ENCODE measurements at places on chromosomes 2 and 18.

DNA sequence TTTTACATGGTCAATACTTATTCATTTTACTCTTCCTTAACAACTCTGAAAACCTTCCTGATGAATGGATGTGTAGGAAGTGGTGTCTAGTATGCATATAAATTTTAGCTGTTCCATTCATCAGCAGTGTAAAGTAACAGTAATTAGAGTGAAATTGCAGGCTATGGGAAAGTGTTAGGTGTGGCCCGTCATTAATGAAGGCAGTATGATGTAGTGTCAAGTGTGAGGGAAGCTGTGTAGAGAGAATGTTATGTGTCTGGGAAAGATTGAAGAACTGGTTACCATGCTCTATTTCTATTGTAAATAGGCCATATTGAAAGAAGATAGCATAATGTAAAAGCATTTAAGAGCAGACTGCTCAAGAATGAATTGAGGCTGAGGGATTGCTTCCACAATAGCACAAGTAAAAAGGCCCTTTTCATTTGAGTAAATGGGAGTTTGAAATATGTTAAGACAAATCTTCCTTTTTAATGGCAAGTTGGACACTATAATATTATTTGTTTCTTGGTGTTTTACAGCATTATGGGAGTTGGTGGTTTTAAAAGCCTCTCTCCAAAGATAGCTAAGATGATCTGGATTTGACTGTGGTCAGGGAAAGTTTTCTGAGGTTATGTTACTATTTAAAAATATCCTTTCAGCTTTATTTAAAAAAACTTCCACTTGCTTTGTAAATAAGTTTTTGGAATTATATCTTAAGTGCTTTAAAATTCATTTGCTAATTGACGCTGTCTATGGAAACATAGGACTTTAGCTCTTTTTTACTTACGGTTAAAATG, 401.0 kb upstream of the ZEB2 start:
- no peak for DNase-seq

DNA sequence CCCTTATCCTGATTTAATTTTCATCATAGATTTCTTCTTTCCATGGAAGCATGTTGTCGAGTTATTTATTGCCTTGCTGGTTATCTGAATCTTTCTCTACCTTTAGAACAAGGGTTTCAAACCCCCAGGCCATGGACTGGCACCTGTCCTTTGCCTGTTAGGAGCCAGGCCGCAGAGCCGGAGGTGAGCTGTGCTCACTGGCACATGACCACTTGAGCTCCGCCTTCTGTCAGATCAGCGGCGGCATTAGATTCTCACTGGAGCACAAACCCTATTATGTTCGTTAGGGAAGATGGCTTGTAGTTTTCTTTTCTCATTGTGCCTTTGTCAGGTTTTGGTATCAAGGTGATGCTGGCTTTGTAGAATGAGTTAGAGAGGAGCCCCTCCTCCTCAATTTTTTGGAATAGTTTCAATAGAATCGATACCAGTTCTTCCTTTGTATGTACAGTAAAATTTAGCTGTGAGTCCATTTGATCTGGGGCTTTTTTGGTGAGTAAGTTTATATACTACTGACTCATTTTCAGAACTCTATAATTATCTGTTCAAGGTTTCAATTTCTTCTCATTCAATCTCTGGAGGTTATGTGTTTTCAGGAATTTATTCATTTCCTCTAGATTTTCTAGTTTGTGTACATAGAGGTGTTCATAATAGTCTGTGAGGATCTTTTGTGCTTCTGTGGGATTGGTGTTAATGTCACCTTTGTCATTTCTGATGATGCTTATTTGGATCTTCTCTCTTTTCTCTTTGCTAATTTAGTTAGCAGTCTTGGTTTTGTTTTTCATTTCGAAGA, 668.0 kb upstream of the FAM98A start:
- no peak for DNase-seq

DNA sequence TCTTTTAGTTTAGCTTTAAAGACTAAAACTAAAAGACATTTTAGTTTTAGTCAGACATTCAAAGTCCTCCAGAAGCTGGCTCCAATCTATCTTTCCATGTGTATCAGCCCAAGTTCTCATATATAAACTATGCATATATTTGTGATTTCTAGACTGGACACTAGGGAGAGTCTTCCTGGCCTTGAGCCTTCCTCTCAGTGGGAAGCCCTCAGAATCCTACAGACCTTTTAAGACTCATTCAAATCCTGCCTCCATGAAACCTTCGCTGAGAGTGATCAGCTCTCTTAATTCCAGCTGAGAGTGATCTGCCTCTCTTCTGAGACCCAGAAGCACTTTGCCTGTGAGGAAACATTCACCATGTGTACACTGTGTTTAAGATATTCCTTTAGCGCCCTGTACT, 452.7 kb downstream of the TGIF1 start:
- DNase-seq: no peak

- DNase-seq: no peak
Measured at GRCh38 chr2:11537951-11538350, 4.1 kb downstream of the GREB1 start.

DNA sequence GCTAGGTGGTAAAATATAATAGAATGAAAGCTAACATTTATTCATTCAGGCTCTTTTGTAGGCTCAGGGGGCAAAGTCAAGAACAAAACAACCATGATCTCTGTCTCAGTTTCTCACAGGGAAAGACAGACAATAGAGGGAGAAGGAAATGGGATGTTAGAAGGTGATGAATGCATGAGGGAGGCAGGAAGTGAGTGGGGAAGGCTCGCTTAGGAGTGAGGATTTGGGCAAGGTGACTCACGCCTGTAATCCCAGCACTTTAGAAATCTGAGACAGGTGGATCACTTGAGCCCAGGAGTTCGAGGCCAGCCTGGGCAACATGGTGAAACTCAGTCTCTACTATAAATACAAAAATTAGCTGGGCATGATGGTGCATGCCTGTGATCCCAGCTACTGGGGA, 88.4 kb downstream of the CTIF start:
- DNase-seq: no peak

Measured in stimulated activated CD4-positive, alpha-beta T cell treated with anti-CD3 and anti-CD28 coated beads, Interleukin-1b, Interleukin-23, amount 100 ng/mL, for 1 hour (primary cell).